NCI-H1105 (cell line): ENCODE measurements at places on chromosomes 6 and 20.

DNA sequence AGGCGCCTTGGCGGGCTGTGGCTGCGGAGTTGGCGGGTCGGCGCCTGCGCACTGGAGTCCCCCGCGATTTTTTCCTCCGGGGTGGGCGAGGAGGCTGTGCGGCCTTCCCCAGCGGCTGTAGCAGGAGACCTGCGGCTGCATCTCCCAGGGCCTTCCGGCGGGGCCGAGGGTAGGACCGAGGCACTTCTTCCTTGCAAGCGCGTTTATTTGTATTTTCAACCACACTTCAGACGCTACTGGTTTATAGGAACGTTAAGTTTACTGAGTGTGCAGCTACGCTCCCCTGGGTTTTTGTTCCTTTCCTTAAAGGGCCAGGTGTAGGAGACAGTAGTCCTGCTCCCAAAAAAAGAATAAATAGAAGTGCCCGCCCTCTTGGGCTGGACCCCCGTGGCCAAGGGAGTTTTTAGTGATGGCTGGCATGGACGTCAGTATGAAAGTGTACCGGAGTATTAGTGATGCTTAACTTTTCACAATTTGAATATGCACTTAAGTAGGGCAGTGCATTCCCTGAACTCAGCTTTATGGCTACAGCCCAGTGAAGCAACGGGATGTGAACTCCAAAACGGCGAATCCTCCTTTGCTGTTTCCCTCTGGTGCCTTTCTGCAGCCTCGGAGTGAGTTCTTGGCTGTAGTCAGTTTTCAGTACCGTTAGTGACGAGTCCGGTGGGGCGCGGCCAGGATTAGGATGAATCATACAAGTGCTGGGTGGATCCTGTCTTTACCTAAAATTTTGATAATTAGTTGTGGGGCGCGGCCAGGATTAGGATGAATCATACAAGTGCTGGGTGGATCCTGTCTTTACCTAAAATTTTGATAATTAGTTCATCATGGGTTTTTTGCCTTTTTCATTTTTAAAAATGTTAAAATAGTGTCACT lies 1.0 kb upstream of the FBXO5 start:
- peak; percentile 97 for DNase-seq

DNA sequence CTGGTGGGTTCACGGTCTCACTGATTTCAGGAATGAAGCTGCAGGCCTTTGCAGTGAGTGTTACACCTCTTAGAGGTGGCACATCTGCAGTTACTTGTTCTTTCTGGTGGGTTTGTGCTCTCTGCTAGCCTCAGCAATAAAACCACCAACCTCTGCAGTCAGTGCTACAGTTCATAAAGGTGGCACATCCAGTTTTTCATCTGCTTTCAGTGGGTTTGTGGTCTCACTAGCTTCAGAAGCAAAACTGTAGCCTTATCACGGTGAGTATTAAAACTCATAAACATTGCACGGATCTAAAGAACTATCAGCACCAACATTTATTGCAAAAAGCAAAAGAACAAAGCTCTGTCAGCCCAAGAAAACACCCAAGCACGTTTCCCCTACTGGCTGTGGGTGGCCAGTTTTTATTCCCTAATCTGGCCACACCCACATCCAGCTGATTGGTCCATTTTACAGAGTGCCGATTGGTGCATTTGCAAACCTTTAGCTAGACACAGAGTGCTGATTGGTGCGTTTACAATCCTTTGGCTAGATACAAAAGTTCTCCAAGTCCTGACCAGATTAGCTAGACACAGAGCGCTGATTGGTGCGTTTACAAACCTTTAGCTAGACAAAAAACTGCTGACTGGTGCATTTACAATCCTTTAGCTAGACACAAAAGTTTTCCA lies 3.4 kb upstream of the TMEM14C start:
- no peak for DNase-seq

- no peak for DNase-seq
These were observed 8.4 kb downstream of the VARS2 start for GRCh38 chr6:30922447-30922852.

DNA sequence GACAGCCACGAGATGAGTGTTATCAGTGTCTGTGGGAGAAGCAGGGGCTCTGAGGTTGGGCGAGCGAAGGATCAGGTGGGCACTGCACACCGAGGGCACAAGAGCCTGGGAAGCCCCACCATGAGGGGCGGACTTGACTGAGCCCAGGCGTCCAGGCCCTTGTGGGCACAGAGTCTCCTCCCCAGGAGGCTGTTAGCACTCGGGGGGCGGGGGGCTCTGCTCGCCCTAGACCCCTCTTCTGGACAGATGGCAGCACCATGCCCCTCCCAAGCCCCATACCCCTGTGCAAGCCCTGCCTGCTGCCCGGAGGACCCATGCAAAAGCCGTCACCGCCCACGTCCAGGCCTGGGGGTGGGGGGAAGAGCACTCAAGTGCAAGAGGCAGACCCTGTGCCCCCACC lies 21.7 kb upstream of the SLCO4A1 start:
- no peak for DNase-seq
